Fibroblast of skin of abdomen (primary cell): ENCODE measurements at places on chromosomes 1 and 21.

DNA sequence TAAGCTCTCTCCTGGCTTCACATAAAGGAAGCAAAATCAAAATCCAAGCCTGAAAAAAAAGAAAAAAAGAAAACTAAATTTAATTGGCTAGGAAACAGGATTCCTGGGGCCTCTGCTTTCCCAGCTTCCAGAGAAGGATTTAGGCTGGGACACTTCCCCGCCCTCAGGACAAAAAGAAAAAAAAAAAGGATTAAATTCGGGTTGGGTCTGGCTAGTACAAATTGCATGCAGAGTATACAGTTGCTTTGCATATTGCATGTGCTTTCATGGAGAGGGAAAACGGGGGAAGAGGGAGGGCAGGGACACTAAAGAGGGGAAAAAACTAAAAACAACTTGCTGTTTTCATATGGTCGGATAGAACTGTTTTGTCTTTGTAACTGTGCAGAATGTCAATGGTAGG is 42.7 kb downstream of the OLIG1 start:
- no peak for DNase-seq

GRCh38 chr1:207861442-207862177 is 49.3 kb downstream of the CD34 start:
- no peak for DNase-seq

GRCh38 chr1:121418369-121419049 is 233.7 kb downstream of the SRGAP2C start:
- DNase-seq = peak; percentile 3

DNA sequence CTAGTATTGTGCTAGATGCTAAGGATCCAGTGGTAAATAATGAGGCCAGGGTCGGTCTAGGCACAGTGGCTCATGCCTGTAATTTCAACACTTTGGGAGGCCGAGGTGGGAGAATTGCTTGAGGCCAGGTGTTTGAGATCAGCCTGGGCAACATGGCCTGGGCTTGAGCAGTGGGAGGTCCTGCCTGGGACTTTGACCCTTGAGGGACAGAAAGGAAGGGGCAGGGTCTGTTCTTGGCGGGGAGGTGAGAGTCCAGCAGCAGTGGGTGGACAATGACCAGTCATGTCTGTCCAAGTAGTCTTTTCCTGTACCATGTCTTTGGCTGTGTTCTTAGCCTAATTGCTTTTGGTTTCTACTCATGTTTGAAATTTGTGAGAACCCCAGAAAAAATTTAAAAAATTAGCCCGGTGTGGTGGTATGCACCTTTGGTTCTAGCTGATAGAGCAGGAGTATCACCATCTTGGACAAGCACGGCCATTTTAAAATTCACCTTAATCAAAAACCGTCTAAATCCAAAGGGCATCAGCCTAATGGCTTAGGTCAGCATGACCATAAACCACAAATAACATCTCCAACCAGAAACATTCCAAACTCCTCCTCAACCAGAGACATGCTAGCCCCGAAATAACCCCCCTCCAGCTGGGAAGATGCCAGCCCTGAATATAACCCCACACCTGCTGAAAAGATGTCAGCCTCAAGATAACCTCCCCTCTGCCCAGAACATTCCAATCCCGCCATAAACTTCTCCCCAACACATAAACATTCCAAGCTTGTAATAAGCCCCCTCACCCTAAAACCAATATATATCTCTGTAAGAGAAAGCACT is 6.8 kb upstream of the AK2 start:
- no peak for DNase-seq

DNA sequence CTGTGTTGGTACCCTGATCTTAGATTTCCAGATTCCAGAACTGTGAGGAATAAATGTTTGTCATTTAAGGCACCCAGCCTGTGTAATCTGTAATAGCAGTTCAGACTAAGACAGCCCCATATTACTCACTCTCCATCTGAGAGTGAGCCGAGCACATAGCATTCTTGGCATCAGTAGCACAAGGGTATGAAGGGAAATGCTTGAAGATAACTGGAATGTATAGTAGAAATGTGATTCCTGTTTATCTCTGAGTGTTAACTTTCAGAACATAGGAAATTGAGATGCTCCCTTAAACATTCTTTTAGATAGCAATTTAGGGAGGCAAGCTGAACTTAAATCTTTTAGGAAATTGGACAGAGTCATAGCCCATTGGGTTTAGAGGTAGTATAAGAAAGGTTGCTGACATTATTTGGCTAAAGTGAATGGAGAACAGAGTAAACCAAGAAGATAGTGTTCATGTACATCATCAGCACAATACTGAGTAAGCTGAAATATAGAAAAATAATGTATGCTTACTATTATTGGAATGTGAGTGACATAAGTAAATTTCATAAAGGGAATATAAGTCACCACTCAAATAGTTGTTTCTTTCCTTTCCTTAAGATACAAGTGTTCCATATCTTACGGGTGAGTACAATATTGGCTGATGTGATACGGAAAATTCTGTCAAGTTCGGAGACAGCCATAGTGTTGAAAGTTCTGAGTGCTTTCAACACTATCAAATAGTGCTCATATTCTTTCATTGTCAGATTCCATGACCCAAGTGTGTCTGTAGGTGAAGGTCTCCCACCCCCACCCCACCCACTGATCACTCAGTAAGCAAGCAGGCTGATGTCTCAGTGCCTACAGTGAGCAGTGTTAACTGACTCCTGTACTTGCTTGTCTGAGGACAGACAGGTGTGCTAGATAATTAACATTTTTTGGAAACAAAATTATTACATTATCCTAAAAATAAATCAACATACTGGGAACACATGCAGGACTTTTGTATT is 73.7 kb downstream of the LRRC8D start:
- peak; percentile 94 for DNase-seq

GRCh38 chr21:40294345-40294744 is 427.1 kb downstream of the PCP4 start:
- no peak for DNase-seq

DNA sequence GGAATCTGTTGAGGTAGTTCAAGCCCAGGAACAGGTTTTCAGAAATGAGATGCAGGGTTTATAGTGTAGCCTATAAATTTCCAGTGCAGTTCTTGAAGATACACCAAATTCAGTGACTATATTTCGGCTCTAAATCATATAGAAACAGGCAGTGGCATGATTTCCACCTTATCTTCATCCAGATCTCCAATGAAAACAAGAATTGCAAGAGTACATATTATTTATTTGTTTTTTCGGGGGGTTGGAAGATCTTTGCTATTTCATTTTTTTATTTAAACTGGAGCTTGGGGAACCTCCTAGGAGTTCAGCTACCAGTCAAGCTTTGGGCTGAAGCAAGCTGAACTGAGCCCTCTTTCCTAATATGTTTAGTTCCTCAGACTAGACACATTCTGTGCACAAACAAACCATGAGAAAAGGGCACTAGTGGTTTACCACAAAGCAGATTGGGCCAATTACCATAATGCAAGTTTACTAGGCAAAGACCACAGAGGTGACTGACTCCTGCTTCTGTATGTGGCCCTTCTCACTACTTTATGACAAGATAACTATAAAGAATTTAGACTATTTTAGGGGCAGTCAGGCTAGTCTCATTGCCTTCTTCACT is 68.5 kb downstream of the RGS2 start:
- DNase-seq = peak; percentile 17

DNA sequence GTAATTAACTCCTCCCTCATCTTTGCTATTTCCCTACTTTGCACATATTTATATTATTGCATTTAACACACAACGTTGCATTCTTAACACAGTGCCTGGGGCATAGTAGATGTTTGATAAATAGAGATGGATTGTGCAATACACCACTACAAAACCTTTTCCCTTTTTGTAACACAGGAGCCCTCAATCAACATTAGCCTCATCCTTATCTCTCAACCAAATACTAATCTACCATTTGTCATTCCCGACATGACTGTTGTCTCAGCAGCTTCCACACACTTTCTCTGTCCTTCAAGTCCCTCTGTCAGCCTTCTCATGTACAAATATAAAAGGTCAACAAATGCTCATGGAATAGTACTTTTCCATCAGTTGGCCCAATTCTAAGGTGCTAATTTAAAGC is 78.9 kb upstream of the KCNK2 start:
- DNase-seq = no peak

DNA sequence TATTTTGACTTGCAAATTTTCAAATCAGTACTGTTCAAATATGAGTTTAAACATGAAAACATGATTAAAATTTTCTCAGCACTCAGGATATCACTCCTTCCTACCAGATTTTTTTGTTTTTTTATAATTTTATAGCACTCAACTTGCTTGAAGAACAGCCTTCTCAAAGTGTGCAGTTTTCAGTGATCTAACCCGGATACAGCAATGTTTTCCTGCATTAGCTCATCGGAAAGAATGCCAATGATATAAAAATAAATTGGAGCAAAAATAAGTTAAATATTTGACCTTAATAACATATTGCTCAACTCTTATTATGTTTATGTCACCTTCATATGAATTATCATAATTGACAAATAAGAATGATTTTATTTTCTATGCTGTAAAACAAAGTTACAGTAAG is 766.8 kb downstream of the USP25 start:
- DNase-seq = no peak

DNA sequence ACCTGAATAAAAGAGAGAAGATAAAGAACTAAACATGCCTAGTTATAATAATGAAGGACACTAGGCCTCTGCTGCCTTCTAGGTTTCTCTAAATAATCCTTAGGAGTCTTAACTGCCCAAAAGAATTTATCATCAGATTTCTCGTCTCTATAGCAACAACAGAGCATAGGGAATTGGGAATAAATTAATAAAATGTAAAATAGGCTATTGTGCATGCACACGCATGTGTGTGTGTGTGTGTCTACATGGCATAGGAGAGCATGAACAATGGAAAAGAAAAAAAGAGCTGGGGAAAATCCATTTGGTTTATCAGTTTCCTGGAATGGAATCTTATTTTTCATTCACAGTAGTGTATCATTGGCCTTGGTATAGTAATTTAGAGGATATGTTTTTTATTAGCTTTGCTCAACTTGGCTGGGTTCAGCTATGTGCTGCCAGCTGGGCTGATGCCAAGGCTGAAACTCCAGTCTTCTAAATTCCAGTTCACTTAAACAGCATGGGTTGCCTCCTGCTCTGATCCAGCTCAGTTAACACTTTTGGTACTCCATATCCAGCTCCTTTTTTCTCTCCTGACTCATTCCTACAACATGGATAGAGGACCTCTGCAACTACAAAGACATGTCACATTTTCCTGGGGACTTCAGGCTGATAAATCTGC is 80.6 kb upstream of the SLFNL1 start:
- DNase-seq = peak; percentile 98

- no peak for DNase-seq
Measured at GRCh38 chr21:44461464-44462001, 6.2 kb downstream of the LRRC3 start.

GRCh38 chr1:205879974-205880373 is 30.0 kb upstream of the PM20D1 start:
- no peak for DNase-seq

- no peak for DNase-seq
Measured at GRCh38 chr21:23968008-23968407, 1639.3 kb downstream of the MRPL39 start.

GRCh38 chr1:31428436-31429221 is 15.6 kb downstream of the SERINC2 start:
- DNase-seq = no peak

DNA sequence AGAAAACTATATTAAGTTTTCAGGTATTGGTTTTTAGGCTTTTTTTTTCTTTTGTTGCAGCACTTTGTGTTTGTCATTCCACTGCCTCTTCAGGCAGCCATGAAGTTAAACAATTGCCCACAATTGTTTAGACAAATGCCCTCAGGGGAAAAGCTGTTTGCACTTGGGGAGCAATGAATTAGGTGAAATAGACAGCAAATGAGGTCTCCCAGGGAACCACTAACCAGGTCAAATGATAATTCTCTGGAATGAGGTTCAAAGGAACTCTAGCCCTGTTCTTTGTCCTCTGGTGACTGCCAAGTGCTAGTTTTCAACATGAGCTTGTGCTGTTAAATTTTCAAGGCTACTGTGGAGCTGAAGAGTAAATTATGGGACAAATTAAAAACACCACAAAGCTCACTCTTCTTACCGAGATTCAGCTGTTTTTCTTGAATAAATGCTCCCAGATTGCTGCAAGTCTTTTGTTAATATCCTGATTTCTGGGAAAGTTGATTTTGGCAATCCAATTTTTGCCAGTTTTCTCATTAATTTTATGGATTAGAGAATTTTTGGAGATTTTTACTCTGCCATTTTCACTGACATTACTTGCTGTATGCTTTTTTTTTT is 15.1 kb upstream of the MAB21L3 start:
- DNase-seq = no peak

GRCh38 chr21:15841856-15842564 is 112.2 kb downstream of the USP25 start:
- DNase-seq = peak; percentile 87

- no peak for DNase-seq
Measured at GRCh38 chr1:107430540-107431228, 289.8 kb downstream of the NTNG1 start.

- DNase-seq = no peak
Measured at GRCh38 chr1:156697481-156697880, 7.9 kb downstream of the CRABP2 start.

- DNase-seq = peak; percentile 50
Measured at GRCh38 chr1:214808845-214809460, 206.0 kb downstream of the CENPF start.

- DNase-seq = no peak
Measured at GRCh38 chr1:164648636-164649035, 89.7 kb downstream of the PBX1 start.

- DNase-seq = no peak
Measured at GRCh38 chr1:220925707-220926106, 46.5 kb downstream of the HLX start.

GRCh38 chr1:231279081-231279480 is 38.1 kb downstream of the GNPAT start:
- no peak for DNase-seq

- DNase-seq = peak; percentile 57
Measured at GRCh38 chr1:8679395-8679800, 138.0 kb downstream of the RERE start.

- no peak for DNase-seq
Measured at GRCh38 chr1:92826792-92827191, 5.0 kb upstream of the RPL5 start.

- no peak for DNase-seq
Measured at GRCh38 chr1:181936768-181937581, 124.5 kb downstream of the ZNF648 start.

- no peak for DNase-seq
Measured at GRCh38 chr1:181531951-181532600, 48.8 kb downstream of the CACNA1E start.
